ENCODE measurements at places on chromosomes 11 and 22.

GRCh38 chr11:88619656-88620385, 282.3 kb upstream of the CTSC start:
- no peaks in the 10 kb centered on the region for H3K4me1 ChIP-seq
- no peaks in the 10 kb centered on the region for H3K36me3 ChIP-seq
- no peaks in the 10 kb centered on the region for H3K27me3 ChIP-seq
- no peak overlapping the region for H3K4me3 ChIP-seq

- no peak overlapping the region for H3K27ac ChIP-seq
- no peak overlapping the region for H3K4me3 ChIP-seq
- no peaks in the 10 kb centered on the region for H3K27me3 ChIP-seq
- peaks cover 17% of the 10 kb centered on the region for H3K4me1 ChIP-seq
- no peak for DNase-seq
- no peaks in the 10 kb centered on the region for H3K36me3 ChIP-seq
Observed at GRCh38 chr11:134333946-134334345, 2.2 kb downstream of the GLB1L2 start.

DNA sequence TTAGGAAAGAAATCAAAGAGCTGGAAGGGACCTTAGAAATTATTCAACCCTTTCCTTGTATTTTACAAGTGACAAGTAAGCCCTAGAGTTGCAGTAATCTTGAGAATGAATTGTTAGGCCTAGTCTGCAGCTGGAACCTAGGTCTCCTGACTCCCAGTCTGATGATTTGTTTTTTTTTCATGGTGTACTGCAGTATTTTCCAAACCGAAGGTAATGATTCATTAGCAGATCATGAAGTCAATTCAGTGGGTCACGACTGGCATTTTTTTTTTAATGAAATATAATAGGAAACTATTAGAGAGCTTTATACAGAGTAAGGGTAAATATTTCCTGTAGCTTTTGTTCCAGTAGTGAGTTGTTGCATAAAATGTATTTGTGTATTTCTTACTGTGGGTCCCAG, 42.8 kb downstream of the EXT2 start:
- H3K36me3 ChIP-seq = peaks cover 16% of the 10 kb centered on the region
- no peak overlapping the region for H3K27ac ChIP-seq
- no peaks in the 10 kb centered on the region for H3K27me3 ChIP-seq
- H3K4me3 ChIP-seq = no peak overlapping the region
- H3K4me1 ChIP-seq = no peaks in the 10 kb centered on the region

DNA sequence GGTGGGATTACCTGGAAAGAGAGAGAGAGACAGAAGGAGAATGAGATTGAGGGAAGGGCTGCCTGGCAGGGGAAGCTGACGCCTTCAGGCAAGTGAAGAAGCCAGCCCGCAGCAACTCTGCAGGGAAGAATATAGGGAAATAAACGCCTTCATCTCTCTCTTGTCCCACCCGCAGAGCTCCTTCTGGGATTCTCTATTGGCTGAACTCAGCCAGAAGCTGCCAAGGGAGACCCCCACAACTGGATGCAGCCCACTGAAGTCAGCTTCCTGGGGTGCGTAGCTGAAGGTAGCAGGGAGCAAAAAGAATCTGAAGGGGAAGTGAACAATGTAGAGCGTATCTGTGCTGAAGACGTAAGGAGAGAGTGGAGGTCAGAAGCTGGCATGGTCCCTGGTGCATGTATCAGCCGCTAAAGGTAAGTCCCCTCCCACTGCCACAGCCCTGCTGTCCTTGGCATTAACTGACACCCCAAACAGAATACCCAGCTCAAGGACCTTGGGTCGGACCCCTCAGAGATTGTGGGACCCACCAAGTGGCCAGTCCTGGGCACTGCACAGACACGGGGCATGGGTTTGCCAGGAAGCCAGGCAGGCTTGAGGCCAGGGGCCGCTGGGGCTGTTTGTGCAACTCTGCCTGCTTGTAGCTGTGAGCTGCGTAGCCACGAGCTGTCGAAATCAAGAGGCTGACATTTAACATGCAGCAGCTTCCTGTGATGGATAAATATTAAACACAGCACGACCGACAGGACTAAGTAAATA, 469.9 kb downstream of the MN1 start:
- no peak overlapping the region for H3K4me3 ChIP-seq
- DNase-seq = no peak
- no peaks in the 10 kb centered on the region for H3K27me3 ChIP-seq
- H3K36me3 ChIP-seq = no peaks in the 10 kb centered on the region

- no peak overlapping the region for H3K4me3 ChIP-seq
- no peak overlapping the region for H3K27ac ChIP-seq
- no peaks in the 10 kb centered on the region for H3K36me3 ChIP-seq
- no peaks in the 10 kb centered on the region for H3K4me1 ChIP-seq
- DNase-seq = no peak
- no peaks in the 10 kb centered on the region for H3K27me3 ChIP-seq
Observed at GRCh38 chr11:22703591-22703990, 37.2 kb downstream of the GAS2 start.

- H3K4me1 ChIP-seq = peaks cover 12% of the 10 kb centered on the region
- peak overlapping the region; percentile 94 for H3K4me3 ChIP-seq
- H3K27me3 ChIP-seq = no peaks in the 10 kb centered on the region
- peak; percentile 43 for DNase-seq
Observed at GRCh38 chr22:46432164-46433068, 96.9 kb downstream of the TRMU start.

GRCh38 chr22:40817737-40818136, 1.4 kb downstream of the SLC25A17 start:
- no peak overlapping the region for H3K4me3 ChIP-seq
- H3K4me1 ChIP-seq = peaks cover 23% of the 10 kb centered on the region
- no peaks in the 10 kb centered on the region for H3K36me3 ChIP-seq
- no peaks in the 10 kb centered on the region for H3K27me3 ChIP-seq
- H3K27ac ChIP-seq = peak overlapping the region; percentile 83

- H3K4me1 ChIP-seq = peaks cover 4% of the 10 kb centered on the region
- H3K4me3 ChIP-seq = no peak overlapping the region
- no peaks in the 10 kb centered on the region for H3K36me3 ChIP-seq
- no peak for DNase-seq
- H3K27me3 ChIP-seq = no peaks in the 10 kb centered on the region
Observed at GRCh38 chr11:128593281-128593680, 5.9 kb upstream of the ETS1 start.

- H3K4me3 ChIP-seq = no peak overlapping the region
- H3K27ac ChIP-seq = peak overlapping the region; percentile 64
- no peaks in the 10 kb centered on the region for H3K36me3 ChIP-seq
- no peaks in the 10 kb centered on the region for H3K27me3 ChIP-seq
- no peaks in the 10 kb centered on the region for H3K4me1 ChIP-seq
Observed at GRCh38 chr11:10659339-10660216, 34.0 kb downstream of the IRAG1 start.

DNA sequence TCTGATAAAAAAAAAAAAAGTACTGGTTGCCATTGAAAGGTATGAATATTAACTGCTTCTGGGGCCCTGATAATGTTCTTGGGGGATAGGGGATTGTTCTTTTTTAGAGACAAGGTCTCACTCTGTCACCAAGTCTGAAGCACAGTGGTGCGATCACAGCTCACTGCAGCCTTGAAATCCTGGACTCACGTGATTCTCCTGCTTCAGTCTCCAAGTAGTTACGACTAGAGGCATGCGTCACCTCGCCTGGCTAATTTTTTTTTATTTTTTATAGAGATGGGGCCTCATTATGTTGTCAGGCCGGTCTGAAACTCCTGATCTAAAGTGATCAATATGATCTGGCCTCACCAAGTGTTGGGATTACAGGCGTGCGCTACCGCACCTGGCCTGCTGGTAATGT, 63.5 kb downstream of the FCHSD2 start:
- H3K4me3 ChIP-seq = no peak overlapping the region
- peaks cover 5% of the 10 kb centered on the region for H3K4me1 ChIP-seq
- H3K27ac ChIP-seq = no peak overlapping the region
- no peak for DNase-seq

DNA sequence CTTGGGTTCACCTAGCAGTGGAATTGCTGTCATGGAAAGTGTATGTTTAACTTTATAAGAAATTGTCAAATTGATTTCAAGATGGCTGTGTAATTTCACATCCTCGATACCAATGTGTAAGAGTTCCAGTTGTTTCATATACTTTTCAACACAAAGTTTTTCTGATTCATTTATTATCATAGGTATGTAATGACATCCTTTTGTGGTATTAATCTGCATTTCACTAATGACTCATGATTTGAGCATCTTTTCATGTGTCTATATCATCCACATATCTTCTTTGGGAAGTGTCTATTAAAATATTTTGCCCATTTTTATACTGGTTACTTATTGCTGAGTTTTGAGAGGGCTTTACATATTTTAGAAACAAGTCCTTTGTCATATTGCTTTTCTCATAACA, 17.0 kb upstream of the GLYATL1B start:
- H3K4me3 ChIP-seq = no peak overlapping the region
- no peaks in the 10 kb centered on the region for H3K36me3 ChIP-seq
- no peaks in the 10 kb centered on the region for H3K4me1 ChIP-seq
- no peaks in the 10 kb centered on the region for H3K27me3 ChIP-seq
- DNase-seq = no peak
- no peak overlapping the region for H3K27ac ChIP-seq

DNA sequence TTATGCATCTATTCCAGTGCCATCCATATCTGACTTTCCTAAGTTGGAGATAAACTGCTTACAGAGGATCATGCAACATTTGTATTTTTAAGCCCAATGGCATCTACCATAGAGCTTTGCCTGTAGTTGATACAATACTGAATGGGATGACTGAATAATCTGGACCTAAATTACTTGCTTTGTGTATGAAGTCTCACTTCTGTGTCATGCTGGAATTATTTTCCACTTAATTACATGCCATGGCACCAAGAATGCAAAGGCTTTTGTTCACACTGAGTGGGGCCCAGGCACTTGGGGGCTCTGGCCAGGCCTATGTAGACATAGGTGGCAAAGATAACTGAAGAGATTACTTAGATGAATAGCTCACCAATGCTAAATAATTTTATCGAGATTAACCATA, 51.6 kb downstream of the OPCML start:
- no peaks in the 10 kb centered on the region for H3K27me3 ChIP-seq
- no peaks in the 10 kb centered on the region for H3K4me1 ChIP-seq
- no peak overlapping the region for H3K4me3 ChIP-seq
- H3K36me3 ChIP-seq = no peaks in the 10 kb centered on the region
- DNase-seq = no peak

DNA sequence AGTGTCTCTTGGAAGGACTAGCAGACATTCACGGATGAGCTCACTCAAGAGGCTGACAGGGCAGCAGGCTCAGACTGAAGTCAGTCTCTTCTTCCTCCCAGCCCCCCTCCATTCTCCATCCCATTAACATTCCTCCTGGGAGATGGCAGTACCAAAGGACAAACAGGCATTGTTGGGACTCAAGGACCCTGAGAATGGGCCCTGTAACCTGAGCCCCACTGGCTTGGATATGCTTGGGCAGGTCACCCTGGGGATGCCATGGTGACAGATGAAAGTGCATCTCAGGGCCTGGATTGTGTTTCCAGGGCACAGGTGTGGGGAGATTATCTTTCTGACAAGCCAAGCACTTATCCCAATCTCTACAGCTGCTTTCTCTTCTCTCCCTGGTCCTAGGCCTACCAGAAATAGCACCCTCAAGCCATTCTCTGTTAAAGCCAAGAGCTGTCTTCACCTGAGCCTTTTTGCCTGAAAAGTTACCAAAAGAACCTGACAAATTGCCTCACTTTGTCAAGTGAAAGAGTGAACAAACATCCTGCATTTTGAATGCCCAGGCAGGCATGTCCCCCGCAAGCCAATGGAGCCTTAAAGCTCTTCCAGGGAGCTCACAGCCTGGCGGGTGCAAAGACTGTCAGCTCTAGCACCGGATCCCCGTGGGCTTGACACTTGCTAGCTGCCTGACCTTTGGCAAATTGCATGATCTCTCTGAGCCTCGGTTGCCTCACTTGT, 366.0 kb upstream of the NARS2 start:
- H3K4me3 ChIP-seq = no peak overlapping the region
- no peaks in the 10 kb centered on the region for H3K4me1 ChIP-seq
- no peak overlapping the region for H3K27ac ChIP-seq

DNA sequence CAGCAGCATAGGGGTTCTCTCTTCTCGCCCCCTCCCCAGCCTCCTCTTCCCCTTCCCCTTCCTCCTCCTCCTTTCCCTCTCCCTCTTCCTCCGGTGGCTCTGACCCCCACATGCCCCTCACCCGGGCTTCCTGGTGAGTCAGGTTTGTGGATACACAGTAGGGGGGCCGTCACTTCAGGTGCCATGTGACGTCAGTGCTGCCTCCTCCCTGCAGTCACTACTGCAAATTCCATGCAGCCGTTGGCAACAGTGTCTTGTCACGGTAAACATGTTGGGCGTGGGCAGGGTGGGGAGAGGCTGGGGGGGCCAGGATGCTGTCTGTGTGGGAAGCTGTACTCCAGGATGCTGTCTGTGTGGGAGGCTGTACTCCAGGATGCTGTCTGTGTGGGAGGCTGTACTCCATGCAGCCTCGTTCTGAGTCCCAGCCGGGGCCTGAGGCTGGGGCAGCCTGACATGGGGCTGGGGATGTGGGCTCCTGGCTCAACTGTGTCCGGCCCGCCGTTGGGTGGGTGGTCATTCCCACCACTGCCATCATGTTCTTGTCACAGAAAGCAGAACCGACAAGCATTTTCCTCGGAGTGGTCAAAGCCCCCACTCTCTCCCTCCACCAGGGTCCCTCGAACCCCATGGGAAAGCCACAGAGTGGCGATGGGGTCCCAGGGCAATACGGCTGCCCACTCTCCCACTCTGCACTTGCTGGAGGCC, 2.4 kb upstream of the MUC2 start:
- DNase-seq = no peak
- H3K27ac ChIP-seq = no peak overlapping the region
- H3K4me1 ChIP-seq = no peaks in the 10 kb centered on the region
- H3K4me3 ChIP-seq = no peak overlapping the region
- H3K27me3 ChIP-seq = no peaks in the 10 kb centered on the region

DNA sequence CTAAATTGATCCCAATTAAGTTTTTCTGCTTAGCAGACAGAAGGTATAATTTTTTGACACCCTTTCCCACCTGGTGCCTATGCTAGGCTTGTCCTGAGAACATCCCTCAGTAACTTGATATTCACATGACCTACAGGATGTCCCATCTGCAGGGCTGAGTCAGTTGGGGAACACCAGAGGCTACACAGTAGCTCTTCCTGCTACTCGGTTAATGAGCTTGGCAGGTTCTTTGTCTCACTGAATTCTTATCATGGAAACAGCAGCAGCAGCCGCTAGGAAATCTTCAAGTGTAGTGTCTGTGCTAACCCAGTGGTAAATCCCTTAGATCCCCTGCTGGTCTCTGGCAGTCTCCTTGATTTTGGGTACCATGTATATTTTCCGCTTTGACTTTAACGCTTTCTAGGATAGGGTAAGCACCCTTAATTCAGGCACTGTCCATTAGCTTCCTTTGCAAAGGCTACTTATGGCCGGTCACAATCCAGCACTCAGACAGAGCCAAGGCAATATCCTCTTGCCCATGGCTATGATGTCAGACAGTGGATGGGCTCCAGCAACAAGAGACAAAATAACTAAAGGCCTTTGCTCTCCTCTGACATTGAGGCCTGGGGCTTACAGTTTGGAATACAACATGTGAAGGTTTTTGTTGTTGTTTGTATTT, 8.5 kb downstream of the MRPL16 start:
- H3K36me3 ChIP-seq = peaks cover 4% of the 10 kb centered on the region
- no peak overlapping the region for H3K4me3 ChIP-seq
- no peak for DNase-seq

- DNase-seq = no peak
- no peaks in the 10 kb centered on the region for H3K36me3 ChIP-seq
- H3K27me3 ChIP-seq = no peaks in the 10 kb centered on the region
- H3K4me1 ChIP-seq = peaks cover 83% of the 10 kb centered on the region
- no peak overlapping the region for H3K4me3 ChIP-seq
Observed at GRCh38 chr11:128738942-128739341, 45.1 kb downstream of the FLI1 start.
